RPMI7951 (cell line): ENCODE measurements at places on chromosomes 13 and 19.

GRCh38 chr19:47848823-47849473 lies 10.1 kb upstream of the TPRX2 start:
- DNase-seq: no peak

DNA sequence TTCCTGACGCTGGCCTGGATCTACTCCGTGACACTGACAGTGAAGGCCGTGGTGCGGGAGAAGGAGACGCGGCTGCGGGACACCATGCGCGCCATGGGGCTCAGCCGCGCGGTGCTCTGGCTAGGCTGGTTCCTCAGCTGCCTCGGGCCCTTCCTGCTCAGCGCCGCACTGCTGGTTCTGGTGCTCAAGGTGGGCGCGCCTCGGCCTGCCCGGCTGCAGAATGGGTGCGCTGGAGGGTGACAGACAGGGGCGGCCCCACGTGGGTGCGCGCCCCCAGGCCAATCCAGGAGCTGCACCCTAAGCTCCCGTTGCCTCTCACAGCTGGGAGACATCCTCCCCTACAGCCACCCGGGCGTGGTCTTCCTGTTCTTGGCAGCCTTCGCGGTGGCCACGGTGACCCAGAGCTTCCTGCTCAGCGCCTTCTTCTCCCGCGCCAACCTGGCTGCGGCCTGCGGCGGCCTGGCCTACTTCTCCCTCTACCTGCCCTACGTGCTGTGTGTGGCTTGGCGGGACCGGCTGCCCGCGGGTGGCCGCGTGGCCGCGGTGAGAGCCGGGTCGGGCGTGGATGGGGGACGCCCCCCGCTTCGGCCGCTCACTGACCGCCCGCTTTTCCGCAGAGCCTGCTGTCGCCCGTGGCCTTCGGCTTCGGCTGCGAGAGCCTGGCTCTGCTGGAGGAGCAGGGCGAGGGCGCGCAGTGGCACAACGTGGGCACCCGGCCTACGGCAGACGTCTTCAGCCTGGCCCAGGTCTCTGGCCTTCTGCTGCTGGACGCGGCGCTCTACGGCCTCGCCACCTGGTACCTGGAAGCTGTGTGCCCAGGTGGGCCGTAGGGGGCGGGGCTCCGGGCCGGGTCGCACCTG lies 7.2 kb downstream of the ABCA7 start:
- DNase-seq: no peak

GRCh38 chr13:28585561-28585960 lies 73.4 kb upstream of the POMP start:
- no peak for DNase-seq

GRCh38 chr13:47220453-47221140 lies 323.7 kb upstream of the HTR2A start:
- DNase-seq: no peak

- DNase-seq: peak; percentile 62
Measured at GRCh38 chr19:12867120-12868099, 13.8 kb downstream of the DNASE2 start.

GRCh38 chr13:113064000-113064533 lies 41.5 kb upstream of the F7 start:
- DNase-seq: no peak

DNA sequence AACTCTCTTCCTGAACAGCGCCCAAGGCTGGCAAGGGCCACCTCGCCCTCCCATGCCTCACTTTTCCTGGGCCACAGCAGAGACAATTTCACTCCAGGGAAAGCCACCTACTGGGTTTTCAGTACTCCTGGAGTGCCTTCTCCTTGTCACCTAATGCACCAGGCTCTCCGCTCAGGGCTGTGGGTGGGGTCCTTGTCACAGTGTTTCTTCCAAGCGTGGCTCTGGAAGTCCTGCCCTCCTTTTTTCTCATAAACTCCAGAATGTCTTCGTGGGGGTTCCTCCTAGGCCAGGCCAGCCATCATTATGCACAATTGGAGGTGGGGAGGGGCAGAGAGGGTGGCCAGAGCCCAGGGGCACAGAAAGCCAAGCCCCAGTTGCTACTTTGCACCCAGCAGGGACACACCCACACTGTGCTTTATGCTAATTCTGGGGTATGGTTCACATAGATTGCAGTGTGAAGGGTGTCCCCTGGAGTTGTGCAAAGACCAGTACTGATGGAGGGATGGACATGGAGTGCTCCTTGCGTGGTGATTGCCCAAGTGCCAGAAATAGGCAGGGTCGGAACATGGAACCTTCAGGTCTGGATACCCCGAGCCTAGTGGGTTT lies 78.8 kb downstream of the CHST8 start:
- no peak for DNase-seq

- DNase-seq: peak; percentile 66
Measured at GRCh38 chr13:110108348-110109139, 198.4 kb downstream of the COL4A1 start.

GRCh38 chr13:59710996-59711701 lies 452.6 kb downstream of the DIAPH3 start:
- DNase-seq: no peak

GRCh38 chr13:24911133-24911908 lies 147.4 kb downstream of the RNF17 start:
- DNase-seq: peak; percentile 81
